ENCODE measurements at places on chromosomes 2 and 18.

DNA sequence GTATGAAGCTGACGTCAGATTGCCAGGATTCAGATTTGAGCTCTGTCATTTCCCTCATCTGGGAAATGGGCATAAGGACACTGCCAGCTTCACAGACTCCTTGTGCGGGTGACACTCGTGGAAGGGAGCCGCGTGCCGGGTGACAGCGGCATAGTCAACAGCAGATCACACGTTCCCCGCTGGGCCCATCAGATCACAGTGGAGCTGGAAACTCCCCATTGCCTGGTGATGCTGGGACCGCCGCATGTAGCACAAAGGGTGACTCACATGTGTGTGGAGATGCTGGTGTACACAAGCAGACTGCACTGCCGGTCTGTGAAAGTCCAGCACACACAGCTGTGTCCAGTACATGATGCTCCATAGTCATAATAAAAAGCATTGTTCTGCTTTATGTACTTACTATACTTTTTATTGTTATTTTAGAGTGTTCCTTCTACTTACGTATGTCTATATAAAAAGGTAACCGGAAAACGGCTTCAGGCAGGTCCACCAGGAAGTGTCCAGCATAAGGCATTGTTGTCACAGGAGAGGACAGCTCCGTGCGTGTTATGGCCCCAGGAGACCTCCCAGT, 31.8 kb downstream of the SALL3 start:
- DNase-seq: no peak

- no peak for DNase-seq
Measured at GRCh38 chr18:8749492-8749891, 44.1 kb downstream of the MTCL1 start.

DNA sequence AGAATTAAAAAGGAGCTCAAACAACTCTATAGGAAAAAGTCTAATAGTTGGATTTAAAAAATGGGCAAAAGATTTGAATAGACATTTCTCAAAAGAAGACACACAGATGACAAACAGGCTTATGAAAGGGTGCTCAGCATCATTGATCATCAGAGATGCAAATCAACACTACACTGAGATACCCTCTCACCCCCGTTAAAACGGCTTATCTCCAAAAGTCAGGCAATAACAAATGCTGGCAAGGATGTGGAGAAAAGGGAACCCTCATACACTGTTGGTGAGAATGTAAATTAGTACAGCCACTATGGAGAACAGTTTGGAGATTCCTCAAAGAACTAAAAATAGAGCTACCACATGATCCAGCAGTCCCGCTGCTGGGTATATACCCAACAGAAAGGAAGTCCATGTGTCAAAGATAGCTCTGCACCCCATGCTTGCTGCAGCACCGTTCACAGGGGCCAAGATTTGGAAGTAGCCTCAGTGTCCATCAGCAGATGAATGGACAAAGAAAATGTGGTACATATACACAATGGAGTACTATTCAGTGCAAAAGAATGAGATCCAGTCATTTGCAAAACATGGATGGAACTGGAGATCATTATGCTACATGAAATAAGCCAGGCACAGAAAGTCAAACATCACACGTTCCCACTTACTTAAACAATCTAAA, 46.7 kb upstream of the B3GNT7 start:
- DNase-seq: no peak

DNA sequence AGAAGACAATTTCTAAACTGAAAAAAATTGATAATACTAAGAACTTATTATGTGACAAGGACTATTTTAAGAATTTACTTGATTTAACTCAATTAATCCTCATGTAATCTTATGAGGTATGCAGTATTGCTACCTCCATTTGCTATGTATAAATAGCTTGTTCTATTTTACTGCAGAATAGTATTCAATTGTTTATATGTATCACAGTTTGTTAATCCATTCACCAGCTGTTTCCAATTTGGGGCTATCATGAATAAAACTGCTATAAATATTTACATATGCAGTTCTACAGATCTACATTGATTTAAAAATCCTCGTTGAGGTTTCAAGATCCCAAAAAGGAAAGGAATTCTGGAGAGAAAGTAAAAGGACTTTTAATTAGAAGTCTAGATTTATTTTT, 54.8 kb upstream of the DOCK10 start:
- DNase-seq: no peak
